ENCODE measurements at places on chromosomes 6 and 20.

DNA sequence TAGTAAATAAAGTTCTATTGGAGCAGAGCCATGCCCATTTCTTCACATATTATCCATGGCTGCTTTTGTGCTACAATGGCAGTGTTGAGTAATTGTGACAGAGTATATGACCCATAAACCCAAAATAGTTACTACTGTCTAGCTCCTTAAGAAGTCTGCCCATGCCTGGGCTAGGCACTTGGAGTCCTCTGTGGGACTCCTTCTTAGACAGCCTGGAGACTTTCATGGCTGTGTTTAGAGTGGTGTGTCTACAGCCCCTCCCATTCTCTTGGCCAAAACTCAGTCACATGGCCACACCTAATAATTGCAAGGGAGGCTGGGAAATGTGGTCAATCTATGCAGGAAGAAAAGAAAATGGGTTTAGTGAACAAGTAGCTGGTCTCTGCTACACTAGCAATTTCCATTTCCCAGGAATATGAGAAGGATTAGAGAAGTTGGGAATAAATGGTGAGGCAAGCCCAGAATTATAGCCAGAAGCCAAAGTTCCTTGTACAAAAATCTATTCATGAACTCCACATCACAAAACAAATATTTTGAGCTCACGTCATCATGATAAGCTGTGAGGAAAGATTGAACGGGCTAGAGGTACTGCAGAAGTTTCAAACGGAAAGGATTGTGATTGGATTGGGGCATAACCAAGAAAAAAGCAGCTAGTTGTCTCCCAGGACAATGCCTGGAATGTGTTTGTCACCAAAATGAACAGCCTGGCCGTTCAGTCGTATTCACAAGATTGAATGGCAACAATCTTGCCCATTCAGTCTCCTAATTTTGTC, 251.8 kb upstream of the PLN start:
- DNase-seq = no peak

GRCh38 chr6:13194852-13195251, 133.5 kb downstream of the TBC1D7 start:
- peak; percentile 8 for DNase-seq

DNA sequence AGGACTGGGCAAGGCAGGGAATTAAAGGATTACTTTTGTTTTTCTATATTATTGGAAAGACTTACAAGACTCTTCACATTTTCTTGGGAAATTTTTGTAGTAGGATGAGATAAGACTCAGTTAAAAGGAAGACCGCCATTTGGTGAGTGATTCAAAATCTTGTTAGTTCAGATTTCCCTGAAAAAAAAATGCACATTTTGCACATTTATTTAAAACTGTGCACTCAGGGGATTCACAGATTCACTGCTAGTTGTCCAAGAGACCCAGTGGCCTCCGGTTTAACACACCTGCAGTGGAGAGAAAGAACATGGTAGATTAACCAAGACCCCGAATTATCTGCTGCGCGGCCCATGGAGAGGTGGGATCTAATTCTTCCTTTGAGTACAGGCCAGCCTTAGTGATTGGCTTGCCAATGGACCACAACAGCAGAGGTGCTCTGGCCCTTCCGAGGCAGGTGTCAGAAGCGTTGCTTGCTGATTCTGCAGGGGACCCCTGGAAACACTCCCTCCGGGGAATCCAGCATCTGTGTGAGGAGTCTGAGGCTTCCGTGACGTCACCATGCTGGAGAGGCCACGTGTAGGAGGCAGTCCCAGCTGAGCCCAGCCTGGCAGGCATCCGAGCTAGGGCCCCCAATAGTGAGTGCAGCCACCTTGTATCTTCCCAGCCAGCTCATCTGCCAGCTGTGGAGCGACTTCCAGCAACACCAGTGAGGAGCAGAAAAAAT, 68.9 kb downstream of the ZNF217 start:
- DNase-seq = no peak

GRCh38 chr6:27631609-27631916, 158.7 kb upstream of the ZNF184 start:
- DNase-seq = no peak

- no peak for DNase-seq
Measured at GRCh38 chr6:7624796-7625710, 35.1 kb downstream of the SNRNP48 start.

DNA sequence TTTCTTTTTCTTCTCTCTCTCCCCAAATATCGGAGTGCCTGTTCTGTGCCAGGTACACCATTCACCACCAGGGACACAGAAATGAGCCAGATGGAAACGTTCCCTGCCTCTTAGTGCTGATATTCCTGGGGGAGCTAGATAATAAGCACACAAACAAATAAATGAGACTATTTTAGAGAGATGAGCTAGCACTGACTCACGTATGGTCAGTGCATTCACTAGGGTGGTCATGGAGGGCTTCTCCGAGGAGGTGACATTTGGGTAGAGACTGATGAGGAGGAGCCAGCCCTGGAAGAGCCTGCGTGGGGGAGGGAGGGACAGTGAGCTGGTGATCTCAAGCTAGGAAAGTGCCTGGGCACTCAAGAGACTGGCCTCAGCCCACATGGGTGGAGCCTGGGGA, 252.3 kb upstream of the KCNG1 start:
- no peak for DNase-seq

GRCh38 chr6:41730531-41731436, 4.6 kb downstream of the TFEB start:
- no peak for DNase-seq

- no peak for DNase-seq
Measured at GRCh38 chr6:36642913-36643817, 35.3 kb upstream of the CDKN1A start.

DNA sequence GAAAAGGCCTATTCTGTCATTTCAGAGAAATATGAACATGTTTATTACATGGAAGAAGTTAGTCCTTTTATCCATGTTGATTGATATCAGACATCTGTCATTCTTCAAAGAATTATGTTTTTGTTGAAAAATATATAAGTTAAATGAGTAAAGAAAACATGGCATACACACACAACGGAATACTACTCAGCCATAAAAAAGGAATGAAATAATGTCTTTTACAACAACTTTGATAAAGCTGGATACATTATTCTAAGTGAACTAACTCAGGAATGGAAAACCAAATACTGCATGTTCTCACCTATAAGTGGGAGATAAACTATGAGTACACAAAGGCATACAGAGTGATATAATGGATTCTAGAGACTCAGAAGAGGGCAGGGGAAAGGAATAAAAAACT, 9.3 kb downstream of the FKBP5 start:
- no peak for DNase-seq

GRCh38 chr6:116176596-116176995, 50.7 kb upstream of the COL10A1 start:
- DNase-seq = no peak

GRCh38 chr6:17610835-17611234, 10.7 kb downstream of the FAM8A1 start:
- DNase-seq = no peak

DNA sequence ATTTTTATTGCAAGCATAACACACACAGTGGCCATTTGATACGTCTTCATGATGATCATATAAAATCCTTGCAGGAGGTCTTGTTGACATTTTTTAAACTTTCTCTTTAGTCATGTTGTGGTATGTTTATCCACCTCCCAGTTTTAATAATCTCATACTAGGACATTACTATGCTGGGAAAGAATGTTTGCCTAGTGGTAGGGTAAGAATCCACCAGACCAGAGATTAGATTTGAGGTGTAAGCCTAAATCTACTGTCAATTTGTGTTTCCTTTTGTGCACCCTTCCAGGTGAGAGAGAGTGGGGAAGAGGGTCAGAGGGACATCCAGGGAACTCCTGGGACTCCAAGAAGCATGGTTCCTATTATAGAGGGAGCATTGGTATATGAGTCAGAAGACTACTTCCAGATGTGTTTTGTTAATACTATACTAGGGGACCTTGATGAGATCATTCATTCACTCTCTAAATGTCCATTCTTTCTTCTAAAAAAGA, 298.3 kb upstream of the SASH1 start:
- no peak for DNase-seq

GRCh38 chr6:163878698-163879097, 464.2 kb downstream of the QKI start:
- no peak for DNase-seq

GRCh38 chr6:37100745-37101144, 69.2 kb upstream of the PIM1 start:
- DNase-seq = no peak

- no peak for DNase-seq
Measured at GRCh38 chr20:54148947-54149764, 24.6 kb downstream of the CYP24A1 start.

DNA sequence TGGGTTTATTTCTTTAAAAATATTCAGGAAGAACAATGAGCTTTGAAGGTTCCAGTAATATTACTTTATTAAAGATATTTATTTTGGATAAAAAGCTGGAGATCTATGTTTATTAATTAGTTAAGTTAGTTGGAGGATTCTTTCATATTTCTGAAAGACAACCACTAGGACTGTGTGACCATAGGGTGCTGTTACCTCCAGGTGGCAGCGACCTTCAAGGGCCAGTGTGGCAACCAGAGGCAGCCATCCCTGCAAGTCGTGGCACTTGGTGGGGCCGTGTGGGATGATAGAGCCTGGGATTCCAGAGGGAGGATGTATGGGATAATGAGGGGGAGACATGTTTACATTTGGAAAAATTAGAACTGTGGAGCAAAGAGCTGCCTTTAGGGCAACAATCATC, 95.5 kb upstream of the SCP2D1 start:
- no peak for DNase-seq

- no peak for DNase-seq
Measured at GRCh38 chr20:14712302-14712739, 374.9 kb upstream of the FLRT3 start.

- DNase-seq = no peak
Measured at GRCh38 chr6:34295721-34296120, 46.9 kb upstream of the SMIM29 start.

- no peak for DNase-seq
Measured at GRCh38 chr6:157668009-157668401, 155.0 kb upstream of the SNX9 start.

GRCh38 chr6:95846652-95847051, 169.1 kb upstream of the FUT9 start:
- no peak for DNase-seq

- DNase-seq = no peak
Measured at GRCh38 chr6:44062771-44063560, 64.3 kb downstream of the MRPL14 start.

DNA sequence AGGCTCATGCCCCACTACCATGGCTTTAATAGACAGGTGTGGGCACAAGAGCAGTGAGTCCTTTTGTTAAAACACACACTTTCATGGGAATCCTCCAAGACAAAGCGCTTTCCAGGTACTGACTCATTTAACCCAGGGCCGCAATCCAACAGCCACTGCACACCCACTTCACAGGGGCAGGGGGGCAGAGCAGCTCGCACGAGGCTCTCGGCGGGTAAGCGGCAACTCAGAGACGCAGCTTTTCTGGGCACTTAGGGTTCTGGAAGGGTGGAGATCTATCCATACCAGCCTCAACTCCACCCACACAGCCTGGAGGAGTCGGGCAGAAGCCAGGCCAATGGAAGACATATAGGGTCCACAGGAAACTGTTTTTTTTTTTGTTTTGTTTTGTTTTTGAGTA, 28.6 kb downstream of the PSMG4 start:
- DNase-seq = no peak

DNA sequence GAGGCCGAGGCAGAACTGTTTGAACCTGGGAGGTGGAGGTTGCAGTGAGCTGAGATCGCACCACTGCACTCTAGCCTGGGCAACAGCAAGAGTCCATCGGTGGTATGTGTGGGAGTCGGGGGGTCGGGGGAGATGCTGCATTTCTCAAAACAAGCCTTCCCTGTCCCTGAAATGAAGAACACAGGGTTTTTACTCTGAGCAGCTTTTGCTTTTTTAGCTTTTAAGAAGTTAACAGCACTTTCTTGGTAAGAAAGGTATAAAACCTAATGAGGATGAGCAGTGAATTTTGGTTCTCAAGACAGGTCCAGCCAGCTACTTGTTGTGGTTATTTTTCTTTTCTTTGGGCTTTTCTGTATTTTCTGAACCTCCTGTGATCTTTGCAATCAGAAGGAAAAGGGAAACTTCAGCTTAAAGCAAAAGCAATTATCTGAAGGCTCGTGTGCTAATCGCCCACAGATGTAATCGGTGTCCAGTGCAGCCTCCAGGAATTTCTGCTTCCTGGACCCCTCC, 3.7 kb downstream of the RPL10A start:
- DNase-seq = no peak

DNA sequence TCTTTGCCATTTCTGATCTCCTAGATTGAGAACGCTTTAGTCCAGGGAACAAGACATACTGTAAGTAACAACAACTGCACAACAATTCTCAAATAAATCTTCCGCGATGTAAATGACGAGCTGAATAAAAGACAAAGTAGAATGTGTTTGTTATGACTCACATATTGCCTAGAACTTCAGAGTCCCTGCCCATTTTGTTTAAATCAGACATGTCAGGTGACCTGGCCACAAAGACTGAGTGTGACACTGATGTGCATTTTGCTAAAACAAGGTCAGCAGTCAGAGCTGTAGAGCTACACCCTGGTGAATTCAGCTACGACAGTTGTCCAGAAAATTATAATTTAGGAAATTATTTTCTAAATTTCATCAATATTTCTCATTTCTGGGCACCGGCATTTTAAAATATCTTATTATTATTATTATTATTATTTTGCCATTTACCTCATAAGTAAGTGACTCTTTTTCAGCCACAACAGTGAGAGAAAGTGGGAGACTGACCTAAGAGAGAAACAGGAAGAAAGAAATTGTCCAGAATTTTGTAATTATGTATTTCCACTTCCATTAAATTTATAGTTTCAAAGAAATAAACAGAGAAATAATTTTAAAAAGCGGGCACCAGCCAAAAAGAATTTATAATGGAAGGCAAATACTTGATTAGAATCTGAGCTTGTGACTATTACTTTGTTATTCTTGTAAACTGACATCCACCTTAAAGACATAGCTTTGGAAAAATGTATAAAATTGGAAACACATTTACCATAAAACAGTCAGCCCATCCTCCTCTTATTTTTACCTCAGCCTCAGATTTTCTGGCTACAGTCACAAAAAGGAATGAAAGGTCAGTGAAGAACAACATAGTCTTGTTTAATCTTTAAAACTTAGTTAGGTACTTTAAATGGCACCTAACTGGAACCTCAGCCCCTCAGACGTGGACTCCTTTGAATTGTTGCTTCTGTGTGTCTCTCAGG, 157.0 kb upstream of the CITED2 start:
- DNase-seq = no peak

DNA sequence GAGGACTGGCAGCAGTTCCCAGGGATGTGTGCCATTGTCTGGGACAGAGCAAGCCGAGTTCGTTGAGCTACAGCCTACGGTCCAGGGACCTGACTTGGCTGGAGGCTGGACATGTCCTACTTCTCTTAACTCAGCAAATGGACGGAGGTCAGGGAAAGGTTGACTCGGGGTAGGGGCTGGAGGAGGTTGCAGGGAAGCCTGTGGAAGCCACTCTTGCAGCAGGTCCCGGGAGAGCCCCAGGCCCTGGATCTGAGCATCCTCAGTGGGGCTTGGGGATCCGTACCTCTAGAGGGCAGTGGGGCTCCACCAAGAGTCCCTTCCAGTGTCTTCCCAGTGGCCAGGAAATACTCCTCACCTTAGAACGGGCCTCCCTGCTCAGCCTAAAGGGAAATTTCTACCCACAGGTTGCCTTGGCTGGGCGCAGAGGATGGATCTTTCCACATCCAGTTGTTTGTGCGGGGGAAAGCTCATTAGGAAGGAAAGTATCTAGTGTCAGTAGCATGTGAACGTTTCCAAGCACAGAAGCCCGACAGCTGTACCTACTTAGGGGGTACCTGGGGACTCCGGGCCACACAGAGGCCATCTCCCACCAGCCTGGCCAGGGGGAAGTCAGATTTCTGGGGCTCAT, 170.2 kb downstream of the NFATC2 start:
- peak; percentile 56 for DNase-seq

All from amygdala (tissue), 56 donors.